ENCODE measurements at places on chromosomes 11 and 22. TPM values are rescaled to one million over a fixed set of nuclear protein-coding genes. Genes with fewer than 3 reads are reported as not detected.

Gene LRRC32
- total RNA-seq = not detected

Gene GRM5
- total RNA-seq = not detected

Gene APOA4
- total RNA-seq = not detected

Gene IL17REL
- not detected for total RNA-seq

Gene LRRN4CL
- 0.37 TPM for total RNA-seq

Gene SCUBE2
- 1.1 TPM for total RNA-seq

DNA sequence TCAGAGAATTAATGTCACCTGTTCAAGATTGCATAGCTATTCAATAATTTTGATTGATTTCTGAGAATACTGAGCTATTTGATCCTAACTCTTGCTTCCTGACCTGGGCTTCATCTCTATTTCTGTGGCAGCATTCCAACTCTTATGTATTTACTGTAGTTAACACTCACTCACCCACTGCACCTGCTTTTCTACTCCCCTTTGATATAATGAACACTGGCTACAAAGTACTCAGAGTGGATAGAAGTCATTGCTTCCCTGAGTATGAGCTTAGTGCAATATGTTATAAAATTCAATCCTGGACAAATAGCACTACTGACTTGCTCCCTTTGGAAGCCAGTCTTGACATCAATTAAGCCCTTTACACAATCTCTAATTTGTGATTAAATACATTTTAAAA, 117.2 kb downstream of the APIP start:
- no peaks in the 10 kb centered on the region for H3K27me3 ChIP-seq
- no peak overlapping the region for H3K4me3 ChIP-seq
- no peak overlapping the region for H3K27ac ChIP-seq
- H3K4me1 ChIP-seq = no peaks in the 10 kb centered on the region
- DNase-seq = no peak

DNA sequence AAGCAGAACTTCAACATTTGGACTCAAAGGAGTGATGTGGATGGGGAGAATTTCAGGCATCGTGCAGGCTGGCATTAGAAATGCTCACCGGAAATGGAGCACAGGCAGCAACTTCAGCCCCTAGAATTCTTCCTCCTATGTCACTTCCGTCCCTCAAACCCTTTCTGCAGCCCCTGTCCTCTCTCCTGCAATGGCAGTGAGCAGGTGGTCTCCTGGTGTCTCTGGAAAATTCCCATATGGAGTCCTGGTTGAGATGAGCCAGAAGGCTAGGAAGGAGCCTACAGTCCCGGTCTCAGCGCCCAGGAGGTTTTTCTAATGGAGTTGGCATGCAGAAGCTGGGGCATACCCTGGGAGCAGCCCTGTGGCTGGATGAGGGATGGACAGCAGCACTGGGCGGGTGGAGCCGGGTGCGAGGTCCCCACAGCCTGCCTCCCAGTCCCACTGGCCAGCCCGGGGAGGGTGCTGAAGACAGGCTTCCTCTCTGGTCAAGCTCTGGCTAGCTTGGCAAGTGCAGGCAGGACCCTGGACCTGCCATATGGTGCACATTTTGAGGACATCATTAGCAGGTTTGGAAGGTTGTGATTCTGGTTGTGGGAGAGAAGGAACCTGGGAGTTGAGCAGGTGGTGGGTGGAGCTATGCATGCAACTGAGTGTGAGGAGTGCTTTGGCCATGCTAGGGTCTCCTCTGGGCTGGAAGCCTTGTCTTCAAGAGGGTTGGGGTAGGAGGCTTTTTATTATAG, 59.8 kb upstream of the B3GAT1 start:
- no peak overlapping the region for H3K4me3 ChIP-seq
- H3K27me3 ChIP-seq = peaks cover 29% of the 10 kb centered on the region
- no peaks in the 10 kb centered on the region for H3K4me1 ChIP-seq
- H3K27ac ChIP-seq = no peak overlapping the region
- H3K36me3 ChIP-seq = no peaks in the 10 kb centered on the region

DNA sequence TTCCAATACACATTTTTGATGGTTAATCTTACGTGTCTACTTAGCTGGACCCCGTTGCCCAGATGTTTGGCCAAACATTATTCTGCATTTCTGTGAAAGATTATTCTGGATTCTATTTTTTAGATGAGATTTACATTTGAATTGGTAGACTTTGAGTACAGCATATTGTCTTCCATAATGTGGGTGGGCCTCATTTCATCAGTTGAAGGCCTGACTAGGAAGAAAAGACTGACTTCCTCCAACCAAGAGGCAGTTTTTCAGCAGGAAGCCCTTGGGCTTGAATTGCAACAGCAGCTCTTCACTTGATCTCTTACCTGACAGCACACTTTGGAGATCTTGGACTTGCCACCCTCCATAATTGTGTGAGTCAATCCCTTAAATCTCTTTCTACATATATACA, 58.7 kb downstream of the FDX1 start:
- H3K4me3 ChIP-seq = no peak overlapping the region
- H3K4me1 ChIP-seq = no peaks in the 10 kb centered on the region
- H3K36me3 ChIP-seq = no peaks in the 10 kb centered on the region
- no peak for DNase-seq
- H3K27ac ChIP-seq = no peak overlapping the region
- no peaks in the 10 kb centered on the region for H3K27me3 ChIP-seq

DNA sequence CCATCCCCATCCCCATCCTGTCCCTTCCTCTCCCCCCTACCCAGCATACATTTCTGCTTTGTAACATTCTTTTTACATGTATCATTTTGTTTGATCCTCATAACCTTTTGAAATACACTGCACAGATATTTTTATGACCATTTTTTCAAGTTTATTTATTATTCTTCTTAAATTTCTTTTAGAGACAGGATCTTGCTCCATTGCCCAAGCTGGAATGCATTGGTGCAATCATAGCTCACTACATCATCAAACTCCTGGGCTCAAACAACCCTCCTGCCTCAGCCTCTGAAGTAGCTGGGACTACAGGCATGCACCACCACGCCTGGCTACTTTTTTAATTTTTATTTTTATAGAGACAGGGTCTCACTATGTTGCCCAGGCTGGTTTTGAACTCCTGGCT, 99.4 kb upstream of the AKIP1 start:
- no peak overlapping the region for H3K27ac ChIP-seq
- H3K27me3 ChIP-seq = no peaks in the 10 kb centered on the region
- peaks cover 44% of the 10 kb centered on the region for H3K4me1 ChIP-seq
- H3K36me3 ChIP-seq = no peaks in the 10 kb centered on the region
- H3K4me3 ChIP-seq = no peak overlapping the region
- no peak for DNase-seq

DNA sequence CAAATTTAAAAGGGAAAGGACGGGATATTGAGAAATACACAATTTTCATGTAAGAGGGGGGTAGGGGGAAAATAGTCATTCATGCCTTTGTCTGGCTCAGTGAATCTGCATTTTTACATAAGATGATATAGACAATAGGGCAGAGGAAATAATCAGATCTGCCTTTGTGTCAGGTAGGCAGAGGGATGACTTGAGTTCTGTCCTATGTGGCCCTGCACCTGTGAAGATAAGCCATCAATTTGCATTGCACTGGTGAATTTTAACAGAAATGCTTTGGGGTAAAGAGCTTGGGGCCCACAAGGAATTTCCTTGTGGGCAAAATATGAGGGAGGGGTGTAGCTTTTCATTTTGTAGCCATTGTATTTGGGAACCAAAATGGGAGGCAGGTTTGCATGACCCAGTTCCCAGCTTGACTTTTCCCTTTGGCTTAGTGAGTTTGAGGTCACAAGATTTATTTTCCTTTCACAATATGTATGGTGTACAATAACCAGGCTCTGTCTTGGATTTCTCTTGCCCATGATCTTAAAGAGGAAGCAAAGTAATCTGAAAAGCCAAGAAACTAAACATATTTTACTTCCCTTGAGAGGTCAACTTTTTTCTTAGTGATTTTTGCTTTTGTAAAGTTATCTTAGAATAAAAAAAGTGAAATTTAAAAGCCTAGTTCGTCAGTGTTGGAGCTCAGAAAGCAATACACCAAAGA, 77.7 kb upstream of the SORL1 start:
- H3K36me3 ChIP-seq = no peaks in the 10 kb centered on the region
- no peaks in the 10 kb centered on the region for H3K4me1 ChIP-seq
- no peak overlapping the region for H3K27ac ChIP-seq
- no peak for DNase-seq
- no peak overlapping the region for H3K4me3 ChIP-seq
- no peaks in the 10 kb centered on the region for H3K27me3 ChIP-seq

- no peak overlapping the region for H3K27ac ChIP-seq
- H3K4me3 ChIP-seq = no peak overlapping the region
- DNase-seq = no peak
- peaks cover 94% of the 10 kb centered on the region for H3K36me3 ChIP-seq
Measured at GRCh38 chr11:9438611-9439010, 22.2 kb upstream of the ZNF143 start.

DNA sequence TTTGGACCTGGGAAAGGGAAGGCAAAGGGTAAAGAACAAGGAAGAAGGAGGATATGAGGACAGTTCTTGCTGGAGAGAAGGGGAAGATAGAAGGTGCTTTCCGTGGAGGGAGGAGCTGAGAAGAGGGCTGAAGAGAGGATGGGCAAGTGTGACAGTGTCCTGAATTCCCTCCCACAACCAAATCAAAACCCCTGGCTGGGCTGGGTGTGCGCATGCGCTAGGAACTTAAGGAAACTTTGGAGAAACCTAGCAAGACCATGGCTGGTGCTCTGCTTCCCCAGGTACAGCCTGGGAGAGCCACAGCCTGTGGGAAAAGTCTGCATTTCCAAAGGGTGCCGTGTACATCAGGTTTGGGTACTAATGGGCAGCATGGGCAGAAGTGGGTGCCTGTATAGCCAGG, 29.0 kb upstream of the FJX1 start:
- no peaks in the 10 kb centered on the region for H3K36me3 ChIP-seq
- DNase-seq = no peak
- H3K27me3 ChIP-seq = peaks cover 5% of the 10 kb centered on the region

- H3K4me3 ChIP-seq = no peak overlapping the region
- H3K27ac ChIP-seq = no peak overlapping the region
- no peaks in the 10 kb centered on the region for H3K36me3 ChIP-seq
- peaks cover 47% of the 10 kb centered on the region for H3K27me3 ChIP-seq
- H3K4me1 ChIP-seq = no peaks in the 10 kb centered on the region
- DNase-seq = no peak
Measured at GRCh38 chr11:17471501-17471900, 5.1 kb downstream of the ABCC8 start.

Data from A673 (cell line).